ENCODE measurements at places on chromosomes 12 and 14.

- no peak for DNase-seq
These were observed 5.4 kb downstream of the SLC15A4 start for GRCh38 chr12:128818065-128819022.

- no peak for DNase-seq
These were observed 6.1 kb downstream of the PELI2 start for GRCh38 chr14:56124327-56124726.

DNA sequence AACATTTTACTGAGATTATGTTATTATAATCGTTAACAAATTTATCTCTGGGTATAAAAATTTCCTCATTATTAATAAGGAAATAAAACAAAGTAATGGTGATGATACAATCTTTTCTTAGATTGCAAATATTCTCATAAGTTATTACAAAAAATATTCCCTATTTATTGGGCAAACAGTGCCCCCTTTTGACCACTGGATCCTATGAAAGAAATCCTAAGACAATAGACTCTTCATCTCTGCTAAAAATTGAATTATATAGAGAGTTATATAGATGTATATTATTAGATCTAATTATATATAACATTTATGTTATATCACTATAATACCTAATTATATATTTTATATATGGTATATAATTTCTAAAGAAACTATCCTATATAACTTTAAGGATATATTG is 94.2 kb upstream of the FGD4 start:
- no peak for DNase-seq

- no peak for DNase-seq
These were observed 4.9 kb upstream of the HOXC12 start for GRCh38 chr12:53949631-53950436.

DNA sequence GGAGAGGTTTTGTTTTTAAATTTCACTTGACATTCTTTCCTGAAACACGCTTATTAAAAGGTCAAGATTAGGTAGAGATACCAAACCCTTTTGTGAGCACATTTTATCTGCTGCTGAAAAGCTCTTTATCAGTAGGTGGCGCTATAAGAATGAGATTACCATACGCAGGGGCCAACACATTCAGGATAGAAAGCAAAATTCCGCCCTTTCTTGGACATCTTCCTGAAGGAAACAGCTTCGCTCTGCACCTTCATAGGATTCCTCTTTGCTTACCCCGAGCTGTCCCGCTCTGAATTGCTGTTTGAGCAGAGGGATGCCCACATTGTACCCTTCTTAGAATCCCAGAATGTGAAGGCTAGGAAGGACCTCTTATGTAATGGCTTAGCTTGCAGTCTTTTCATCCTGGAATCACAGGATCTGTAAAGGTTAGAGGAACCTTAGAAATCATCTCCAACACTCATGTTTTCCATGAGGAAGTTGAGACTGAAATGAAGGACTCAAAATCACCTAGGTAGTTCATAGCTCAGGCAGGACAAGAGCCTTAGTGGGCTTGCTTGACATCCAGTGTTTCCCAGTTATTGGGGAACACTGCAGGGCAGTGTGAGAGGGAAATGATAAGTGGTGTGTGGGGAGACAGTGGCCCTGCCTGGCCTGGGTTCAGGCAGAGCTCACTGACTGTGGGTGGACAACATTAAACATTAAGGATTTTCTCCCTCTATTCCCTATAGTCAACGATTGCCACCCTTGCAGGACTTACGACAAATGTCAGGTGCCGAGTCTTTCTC is 38.7 kb upstream of the CRY1 start:
- DNase-seq, result no peak

DNA sequence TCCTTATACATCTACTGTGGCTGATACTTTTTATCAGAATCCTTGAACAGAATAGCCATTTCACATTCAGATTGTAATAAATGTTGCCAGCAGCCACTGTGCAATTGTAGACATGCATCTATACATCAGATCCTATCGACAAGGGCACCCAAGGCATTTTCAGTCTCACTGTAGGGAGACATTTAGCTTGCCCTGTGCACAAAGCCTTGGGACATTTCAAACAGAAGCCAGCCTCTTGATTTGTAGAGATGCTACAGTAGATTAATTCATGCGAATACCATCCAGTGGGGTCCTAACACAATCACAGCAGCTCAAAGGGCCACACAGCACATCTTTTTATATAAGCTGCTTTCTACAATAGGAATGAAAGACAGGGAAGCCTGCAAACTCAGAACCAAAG is 81.4 kb downstream of the SLC8A3 start:
- no peak for DNase-seq

All from CD8-positive, alpha-beta T cell (primary cell).